ENCODE measurements at places on chromosomes 1 and 21.

GRCh38 chr1:199522936-199523335 is 504.6 kb upstream of the NR5A2 start:
- DNase-seq, result no peak

- no peak for DNase-seq
Observed at GRCh38 chr1:60136395-60136794, 62.8 kb upstream of the C1orf87 start.

DNA sequence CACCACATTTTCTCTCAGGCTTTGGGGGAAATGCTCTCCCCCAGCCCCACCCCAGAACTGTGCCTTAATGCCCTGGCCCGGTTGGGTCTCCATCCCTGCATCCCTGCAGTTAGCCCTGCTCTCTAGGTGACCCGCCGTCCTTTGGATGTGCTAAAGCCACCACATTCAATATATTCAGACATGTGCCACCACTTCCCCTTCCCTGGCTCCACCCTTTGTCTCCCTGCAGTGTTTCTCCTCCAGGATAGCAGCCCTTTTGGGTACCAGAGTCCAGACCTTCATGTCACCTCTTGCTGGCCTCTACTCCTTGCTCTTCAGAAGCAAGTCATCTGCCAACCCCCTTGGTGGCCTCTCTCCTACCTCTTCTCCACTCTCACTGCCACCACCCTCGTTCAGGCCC is 41.8 kb downstream of the RUNX1 start:
- DNase-seq, result no peak

DNA sequence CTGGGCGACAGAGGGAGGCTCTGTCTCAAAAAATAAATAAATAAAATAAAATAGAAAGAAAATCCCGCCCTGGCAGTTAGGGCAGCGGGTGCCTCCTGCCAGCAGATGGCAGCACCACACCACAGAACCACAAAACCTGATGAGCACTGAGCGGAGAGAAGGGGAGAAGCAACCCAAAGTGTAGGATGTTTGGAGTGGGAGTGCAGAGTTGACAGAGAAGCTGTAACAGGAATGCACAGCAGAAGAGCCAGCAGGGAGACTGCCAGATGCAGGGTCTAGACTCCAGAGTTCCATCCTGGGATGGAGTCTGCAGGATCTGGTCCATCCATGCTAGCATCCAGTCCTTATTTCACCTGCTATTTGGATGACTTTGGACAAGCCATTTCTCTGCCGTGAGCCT is 29.7 kb upstream of the KIRREL1 start:
- peak; percentile 52 for DNase-seq

DNA sequence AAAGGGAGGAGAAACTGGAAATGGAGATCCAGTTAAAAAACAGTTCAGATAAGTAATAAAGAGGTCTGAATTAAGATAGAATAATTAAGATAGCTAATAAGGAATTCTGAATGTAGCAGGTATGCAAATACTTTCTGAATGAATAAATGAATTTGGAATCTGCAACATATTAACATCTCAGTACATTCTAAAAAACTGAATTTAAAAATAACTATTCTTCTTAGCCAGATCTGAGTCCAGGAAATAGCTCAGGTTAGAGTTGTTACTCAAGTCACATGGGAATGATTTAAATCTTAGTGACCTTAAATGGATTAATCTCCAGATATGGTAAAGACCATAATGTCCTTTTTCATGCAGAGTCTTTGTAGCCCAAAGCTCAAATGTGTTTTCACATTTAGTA is 51.2 kb downstream of the EYA3 start:
- no peak for DNase-seq

- no peak for DNase-seq
Observed at GRCh38 chr1:22341791-22342605, 109.7 kb upstream of the ZBTB40 start.

DNA sequence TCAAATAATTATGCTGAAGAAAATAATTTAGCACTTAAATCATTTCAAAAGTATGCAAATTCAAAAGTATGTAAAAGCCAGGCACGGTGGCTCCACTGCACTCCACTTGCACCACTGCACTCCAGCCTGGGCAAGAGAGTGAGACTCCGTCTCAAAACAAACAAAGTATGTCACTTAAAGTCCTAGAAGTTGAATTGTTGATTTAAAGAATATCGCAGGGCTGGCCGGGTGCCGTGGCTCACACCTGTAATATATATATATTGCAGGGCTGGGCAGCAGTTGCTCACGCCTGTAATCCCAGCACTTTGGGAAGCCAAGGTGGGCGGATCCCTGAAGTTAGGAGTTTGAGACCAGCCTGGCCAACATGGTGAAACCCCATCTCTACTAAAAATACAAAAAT is 8.8 kb upstream of the SETDB1 start:
- DNase-seq, result no peak

- DNase-seq, result no peak
Observed at GRCh38 chr1:57345916-57346315, 77.9 kb downstream of the DAB1 start.

- DNase-seq, result no peak
Observed at GRCh38 chr1:217539510-217539909, 91.4 kb downstream of the GPATCH2 start.

DNA sequence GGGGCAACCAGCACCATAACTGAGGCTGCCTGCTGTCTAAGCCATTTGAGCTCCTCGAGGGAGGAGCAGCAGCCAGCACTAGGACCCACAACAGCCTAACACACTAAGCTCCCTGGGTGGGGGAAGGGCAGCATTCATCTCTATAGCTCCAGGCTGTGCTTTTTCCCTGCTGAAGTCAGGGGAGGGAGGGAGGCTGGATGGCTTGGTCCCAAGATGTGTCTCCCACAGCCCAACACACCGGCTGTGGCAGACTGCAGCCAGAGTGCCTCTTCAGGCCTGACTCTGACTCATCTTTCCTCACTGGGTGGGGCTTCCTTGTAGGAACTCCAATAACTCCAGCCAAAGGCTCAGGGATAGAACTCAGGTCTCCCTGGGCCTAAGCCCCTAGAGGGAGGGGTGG is 296.3 kb downstream of the PRDM2 start:
- no peak for DNase-seq

- no peak for DNase-seq
Observed at GRCh38 chr1:172357753-172358385, 62.6 kb upstream of the C1orf105 start.

GRCh38 chr1:185388346-185388745 is 71.3 kb upstream of the IVNS1ABP start:
- no peak for DNase-seq

DNA sequence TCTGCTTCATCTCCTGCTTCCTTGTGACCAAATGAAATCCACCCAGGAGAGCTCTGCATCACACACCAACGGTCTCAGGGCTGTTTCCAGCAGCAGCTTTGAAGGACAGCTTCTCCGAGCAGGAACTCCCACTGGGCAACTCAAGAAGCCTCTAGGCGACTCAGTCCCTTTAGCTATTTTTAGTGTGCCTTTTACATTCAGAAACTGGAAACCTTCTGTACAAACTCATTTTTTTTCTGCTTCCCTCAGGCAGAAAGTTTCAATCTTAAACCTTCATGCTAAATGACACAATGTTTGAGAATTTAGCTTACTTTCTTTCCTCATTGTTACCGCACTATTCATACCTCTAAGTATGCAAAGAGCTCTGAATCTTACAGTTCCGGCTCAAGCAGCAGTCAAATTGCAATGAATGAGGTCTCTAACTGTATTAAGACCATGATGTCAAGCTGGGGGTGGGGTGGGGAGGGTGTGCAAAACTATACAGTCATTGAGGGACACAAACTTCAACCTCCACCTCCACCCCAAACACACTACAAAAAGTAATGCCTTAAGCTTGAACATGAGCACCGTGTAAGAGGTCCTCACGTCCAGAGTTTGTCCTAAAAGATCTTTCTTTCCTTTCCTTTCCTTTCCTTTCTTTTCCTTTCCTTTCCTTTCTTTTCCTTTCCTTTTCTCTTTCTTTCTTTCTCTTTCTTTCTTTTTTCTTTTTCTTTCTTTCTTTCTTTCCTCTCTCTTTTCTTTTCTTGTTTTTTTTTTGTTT is 16.4 kb upstream of the TARBP1 start:
- DNase-seq, result no peak

GRCh38 chr1:33634806-33635205 is 162.4 kb downstream of the ZSCAN20 start:
- DNase-seq, result peak; percentile 12

- DNase-seq, result no peak
Observed at GRCh38 chr1:91529856-91530255, 29.2 kb downstream of the CDC7 start.

DNA sequence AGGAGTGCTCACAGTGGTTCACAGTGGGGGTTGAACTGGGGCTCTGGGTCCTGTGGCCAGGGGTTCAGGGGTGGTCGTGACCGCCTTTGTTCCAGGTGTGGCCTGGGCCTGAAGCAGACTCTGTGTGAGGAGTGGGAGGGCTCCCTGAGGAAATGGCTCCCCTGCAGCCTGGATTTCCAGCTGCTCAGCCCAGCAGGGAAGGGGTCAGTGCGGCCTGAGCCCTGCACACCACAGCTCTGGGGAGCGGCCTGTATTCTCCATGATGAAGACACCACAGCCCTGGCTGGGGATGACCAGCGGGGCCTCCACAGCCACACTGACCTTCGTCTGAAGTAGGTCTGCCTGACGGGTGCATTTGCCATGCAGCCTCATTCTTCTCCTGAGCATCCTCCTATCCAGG is 16.7 kb downstream of the PYCR2 start:
- DNase-seq, result no peak

DNA sequence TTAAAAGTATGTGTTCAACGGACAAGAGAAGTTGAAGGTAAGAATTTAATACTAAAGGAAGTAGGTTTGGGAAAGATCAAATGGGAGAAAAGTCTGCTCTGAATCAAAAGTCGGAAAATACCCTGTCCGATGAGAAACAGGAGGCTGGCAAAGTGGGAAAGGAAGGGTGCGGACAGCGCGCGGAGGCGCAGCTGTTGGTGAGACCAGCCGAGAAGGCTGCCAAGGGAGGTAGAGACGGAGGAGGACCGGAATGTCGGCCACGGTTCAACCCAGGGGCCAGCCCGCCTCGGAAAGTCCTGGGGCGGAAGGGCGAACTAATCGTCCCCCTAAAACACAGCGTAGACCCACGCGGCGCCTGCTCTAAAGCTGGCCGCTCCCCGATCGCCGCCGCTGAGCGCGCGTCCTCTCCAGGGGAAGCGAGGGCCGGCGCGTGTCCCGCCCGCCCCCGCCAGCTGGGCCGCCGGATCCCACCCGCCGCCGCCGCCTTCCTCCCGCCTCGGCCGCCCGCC is 639 bp upstream of the SPATA1 start:
- DNase-seq, result no peak

DNA sequence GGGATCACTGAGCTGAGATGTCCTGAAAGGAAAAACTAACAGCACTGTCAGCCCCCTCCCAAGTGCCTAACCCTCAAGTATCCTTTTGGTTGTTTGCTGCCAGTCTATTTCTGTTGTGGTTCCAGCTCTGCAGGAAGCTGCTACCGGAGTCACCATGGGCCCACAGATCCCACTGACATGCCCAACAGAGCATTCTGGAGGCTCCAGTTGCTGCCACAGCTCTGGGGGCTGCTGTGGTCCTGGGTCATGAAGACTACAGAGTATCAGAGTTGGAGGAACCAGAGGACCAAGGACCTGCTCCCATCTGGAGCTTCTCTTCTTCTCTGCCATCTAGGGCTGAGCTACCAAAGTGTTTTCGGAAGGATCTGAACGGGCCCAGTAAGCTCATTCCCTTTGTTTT is 910 bp downstream of the LCE3A start:
- DNase-seq, result no peak

DNA sequence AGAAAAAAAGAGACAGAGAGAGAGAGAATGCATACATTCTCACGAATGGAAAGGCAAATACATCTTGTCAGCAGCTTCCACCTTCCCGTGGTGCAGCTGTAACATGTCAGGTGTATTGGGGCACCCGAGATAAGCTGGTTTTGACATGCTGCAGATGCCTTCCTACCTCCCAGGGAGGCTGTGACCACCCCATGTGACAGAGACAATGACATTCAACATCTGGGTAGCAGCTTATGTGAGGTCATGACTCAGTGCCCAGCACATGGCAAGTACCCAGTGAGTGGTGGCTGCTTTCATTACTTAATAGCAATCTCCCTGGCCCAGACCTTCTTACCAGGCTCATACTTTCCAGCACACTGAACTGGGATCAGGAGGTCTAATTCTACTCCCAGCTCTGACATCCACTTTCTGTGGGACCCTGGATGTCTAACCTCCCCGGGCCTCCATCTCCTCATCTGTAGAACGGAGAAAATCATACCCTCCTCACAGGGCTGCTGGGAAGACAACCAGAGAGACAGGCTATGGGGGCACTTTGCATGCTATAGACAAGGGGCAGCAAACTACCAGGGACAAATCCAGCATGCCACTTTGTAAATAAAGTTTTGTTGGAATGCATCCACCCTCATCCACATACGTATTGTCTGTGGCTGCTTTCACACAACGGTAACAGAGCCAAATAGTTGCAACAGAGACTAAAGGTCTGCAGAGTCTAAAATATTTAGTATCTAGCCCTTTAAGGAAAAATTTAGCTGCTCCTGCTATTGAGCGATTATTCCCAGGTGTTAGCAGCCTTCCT is 38.5 kb upstream of the ZBTB40 start:
- DNase-seq, result no peak

Data from stimulated activated CD4-positive, alpha-beta T cell treated with anti-CD3 and anti-CD28 coated beads, Interleukin-12 subunit alpha, Interleukin-12 subunit beta, amount 100 ng/mL, for 24 hours (primary cell).